ENCODE measurements at places on chromosomes 1 and 21. TPM values are rescaled to one million over a fixed set of nuclear protein-coding genes. Genes with fewer than 3 reads are reported as not detected.

The HPCAL4 gene
- polyA plus RNA-seq = 0.12 TPM

DNA sequence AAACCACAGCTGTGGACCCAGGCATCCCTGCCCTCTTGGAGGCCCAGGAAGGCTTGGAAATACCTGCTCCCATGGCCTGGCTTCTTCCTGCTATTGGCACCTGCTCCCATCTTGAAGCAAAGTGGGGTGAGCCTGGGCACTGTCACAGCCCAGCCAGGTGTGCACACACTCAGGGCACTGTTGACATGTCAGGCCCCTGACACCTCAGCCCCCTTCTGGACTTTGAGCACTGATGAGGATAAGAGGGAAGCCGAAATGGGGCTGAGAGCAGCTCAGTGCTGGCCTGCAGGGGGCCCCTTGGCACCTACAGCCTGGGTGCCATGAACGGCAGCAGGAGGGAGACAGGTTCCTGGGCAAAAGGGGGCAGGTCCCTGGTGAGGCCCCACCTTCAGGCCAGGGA is 55.9 kb downstream of the DAB1 start:
- DNase-seq = no peak

DNA sequence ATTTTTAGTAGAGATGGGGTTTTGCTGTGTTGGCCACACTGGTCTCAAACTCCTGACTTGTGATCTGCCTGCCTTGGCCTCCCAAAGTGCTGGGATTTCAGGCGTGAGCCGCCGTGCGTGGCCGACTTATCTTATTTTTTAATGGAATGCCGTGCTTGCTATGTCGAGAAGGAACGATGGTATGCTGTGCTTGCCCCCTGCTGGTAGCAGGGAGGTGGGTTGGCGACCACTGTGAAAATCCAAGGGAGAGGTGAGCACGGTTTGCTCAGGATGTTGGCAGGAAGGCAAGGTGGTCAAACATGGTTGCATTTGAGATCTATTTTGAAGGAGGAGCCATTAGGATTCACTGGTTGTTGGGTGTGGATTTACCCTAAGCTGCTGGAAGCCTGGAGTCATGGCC is 45.8 kb upstream of the RCC2 start:
- peak; percentile 77 for DNase-seq

DNA sequence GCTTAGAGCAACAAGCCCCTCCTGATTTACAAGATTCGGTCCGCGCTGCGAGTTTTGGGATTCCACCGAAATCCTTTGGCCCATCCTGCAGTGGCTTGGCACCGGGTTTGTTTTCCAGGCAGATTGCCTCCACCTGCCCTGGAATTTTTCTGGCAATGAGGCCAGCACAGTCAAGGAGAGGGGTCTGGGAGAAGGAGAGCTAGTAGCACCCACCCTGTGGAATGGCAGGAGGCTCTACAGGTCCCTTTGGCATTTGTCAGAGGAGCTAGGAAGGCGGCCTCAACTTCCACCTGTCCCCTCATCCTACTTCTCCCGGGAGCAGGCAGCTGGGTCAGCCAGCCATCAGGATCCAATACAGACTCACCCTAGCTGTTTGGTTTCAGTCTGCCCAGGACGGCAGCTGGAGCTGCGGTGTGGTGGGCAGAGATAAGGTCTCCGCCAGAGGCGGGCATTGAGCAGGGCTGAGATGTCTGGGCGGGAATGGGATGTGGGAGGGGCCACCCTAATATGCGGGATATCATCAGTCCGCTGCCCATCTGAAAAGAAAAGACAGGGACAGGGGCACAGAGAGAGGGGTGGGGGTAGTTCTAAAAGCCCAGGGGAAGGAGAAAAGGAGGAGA is 37.8 kb upstream of the PRELP start:
- DNase-seq = no peak

- DNase-seq = no peak
These were observed 110.9 kb downstream of the TOMM20 start for GRCh38 chr1:235017719-235018118.

GRCh38 chr1:3018051-3018471 is 3.2 kb upstream of the ACTRT2 start:
- DNase-seq = no peak

GRCh38 chr1:159798893-159799292 is 3.3 kb upstream of the FCRL6 start:
- peak; percentile 95 for DNase-seq

DNA sequence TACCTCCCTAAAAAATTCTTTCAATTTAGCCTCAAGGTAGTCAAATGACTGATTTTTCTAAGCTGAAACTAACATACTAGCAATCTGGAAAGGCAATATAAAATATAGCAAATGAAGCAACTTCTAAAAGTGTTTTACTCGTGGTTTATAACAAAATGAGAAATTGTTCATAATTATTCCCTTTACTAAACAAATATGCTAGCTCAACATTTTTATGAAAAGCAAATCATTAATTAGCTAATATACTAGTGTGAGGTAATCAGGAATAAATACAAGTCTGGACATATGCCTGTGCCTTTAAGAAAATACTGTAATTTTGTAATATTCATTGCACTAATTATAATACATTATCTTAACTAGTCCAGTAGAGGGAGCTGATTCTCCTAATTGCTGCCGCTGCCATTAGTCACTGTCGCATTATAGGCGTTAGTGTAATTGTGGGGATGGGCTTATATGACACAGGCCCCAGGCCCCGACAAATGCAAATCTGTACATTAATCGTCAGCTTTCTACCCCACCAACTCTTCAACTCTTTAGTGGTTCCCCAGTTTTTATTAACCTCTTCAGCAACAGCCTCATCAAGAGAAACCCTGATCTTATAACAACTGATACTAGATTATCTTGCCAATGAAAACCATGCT is 160.9 kb downstream of the GABPA start:
- DNase-seq = peak; percentile 66

The F5 gene
- 0.16 TPM for polyA plus RNA-seq

DNA sequence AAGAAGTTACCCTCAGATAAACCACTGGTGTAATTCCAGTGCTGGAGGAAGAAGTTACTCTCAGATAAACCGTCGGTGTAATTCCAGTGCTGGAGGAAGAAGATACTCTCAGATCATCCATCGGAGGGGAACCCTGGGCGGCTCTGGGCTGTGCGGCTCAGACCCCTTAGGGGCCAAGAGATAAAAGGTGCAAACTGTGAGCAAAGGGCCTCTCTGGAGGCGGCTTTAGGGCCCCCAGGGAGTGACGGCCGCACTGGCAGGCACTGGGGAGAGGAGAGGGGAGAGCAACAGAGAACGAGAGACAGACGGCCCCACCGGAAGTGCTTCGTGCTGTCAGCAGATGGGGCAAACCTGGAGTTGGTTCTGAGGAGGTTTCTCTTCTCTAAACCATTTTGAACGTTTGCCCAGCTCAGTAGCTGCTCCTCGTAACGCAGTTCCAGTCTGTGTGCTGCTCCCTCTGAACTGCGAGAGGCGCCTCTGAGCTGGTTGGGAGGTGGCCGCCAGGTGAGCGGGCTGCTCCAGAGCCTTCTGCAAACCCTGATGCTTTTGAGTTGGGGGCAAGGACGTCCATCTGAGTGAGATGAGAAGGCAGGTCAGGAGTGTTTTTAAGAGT is 62.6 kb upstream of the COL6A1 start:
- DNase-seq = peak; percentile 30

Measured in GM23338 (cell line).